Foreskin melanocyte (primary cell): ENCODE measurements at places on chromosomes 11 and 22.

DNA sequence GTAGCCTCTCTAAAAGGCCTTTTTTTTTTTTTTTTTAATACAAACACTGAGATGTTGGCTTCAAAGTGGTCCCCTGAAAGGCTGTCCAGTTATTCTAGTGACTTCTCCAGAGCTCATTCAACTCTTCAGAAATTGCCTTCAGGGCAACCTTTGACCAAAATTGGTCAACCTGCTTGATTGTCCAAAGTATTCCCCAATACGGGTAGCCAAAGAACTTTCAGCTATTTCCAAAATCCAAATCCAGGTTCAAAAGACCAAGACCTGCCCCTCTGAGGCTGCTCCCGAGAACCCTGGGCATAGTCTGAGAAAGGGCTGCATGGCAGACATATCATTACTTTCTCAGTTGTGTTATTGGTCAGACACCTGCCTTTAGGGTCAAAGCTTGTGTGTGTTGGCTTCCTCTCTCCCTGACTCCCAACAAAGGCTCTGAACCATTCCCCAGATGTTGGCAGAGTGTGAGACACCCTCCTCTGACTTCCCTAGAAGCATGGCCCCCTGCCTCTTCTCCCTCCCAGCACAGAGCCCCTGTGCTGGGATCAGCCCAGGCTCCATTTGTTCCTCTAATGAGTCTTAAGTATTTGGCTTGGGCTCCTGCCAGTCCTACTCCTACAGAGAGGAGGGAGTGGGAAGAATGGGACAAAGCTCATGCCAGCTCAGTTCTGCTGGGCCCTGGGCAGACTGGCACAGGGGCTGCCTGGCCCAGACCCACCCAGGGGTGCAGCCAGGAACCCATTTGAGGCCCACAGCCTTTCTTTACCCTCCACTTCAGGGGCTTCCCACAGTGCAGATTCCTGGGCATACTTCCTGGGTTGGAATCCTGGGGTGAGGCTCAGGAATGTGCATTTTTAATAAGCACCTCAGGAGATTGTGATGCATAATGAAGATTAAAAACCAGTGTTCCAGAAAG is 30.3 kb downstream of the TNKS1BP1 start:
- no peak for DNase-seq

DNA sequence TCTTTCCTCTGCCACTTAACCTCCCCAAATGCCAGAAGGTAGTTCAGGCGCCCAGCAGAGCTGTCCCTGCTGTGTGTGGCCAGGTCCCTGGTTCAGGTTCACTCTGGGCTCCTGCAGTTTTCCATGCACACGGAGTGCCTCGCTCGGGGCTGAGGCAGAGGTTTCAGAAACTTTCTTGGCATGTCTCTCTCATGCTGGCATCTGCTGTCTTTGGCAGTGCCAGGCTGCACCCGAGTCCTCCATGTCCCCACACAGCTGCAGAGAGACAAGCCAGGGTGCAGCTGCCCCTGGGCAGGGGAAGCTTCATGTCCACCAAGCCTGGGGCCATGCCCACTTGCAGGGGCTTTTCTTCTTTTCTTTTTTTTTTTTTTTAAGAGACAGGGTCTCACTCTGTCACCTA is 7.0 kb upstream of the NEFH start:
- no peak for DNase-seq

GRCh38 chr11:73318501-73319011 is 10.5 kb downstream of the ARHGEF17 start:
- no peak for DNase-seq

GRCh38 chr11:11882539-11882938 is 40.8 kb downstream of the USP47 start:
- no peak for DNase-seq

DNA sequence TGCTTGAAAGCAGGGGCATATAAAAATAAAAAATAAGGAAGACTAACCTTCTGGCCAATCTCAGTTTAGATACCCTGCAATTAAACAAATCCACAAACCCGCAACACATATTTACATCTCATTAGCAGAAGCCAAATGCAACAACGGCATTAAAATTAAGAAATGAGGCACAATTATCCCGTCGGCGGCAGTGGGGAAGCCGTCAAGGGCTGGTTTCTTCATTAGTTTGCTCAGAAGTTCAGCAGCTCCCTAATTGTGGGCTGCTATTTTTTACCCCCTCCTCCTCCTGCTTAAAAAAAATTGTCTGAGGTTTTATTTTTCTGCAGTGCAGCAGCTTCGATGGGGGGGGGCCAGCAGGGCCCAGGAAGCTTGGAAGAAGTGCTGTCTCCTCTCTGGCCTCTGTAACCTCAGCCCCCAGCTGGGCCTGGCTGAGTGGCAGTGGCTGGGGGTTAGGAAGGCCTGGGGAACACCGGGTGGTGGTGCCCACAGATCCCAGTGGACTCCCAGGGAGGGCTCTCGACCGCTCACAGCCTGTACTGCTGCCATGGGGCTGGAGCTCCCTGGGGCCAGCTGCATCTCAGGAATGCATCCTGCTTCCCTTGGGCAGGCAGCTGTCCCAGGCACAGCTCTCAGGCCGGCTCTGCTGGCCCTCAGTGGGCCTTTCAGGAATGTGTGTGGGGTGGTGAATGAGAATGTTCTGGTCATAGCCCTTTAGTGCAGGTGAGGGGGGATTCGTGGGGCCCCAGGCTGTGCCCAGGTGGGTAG is 148.7 kb upstream of the B3GAT1 start:
- no peak for DNase-seq

GRCh38 chr22:46071451-46072109 is 78.7 kb upstream of the PPARA start:
- peak; percentile 65 for DNase-seq

DNA sequence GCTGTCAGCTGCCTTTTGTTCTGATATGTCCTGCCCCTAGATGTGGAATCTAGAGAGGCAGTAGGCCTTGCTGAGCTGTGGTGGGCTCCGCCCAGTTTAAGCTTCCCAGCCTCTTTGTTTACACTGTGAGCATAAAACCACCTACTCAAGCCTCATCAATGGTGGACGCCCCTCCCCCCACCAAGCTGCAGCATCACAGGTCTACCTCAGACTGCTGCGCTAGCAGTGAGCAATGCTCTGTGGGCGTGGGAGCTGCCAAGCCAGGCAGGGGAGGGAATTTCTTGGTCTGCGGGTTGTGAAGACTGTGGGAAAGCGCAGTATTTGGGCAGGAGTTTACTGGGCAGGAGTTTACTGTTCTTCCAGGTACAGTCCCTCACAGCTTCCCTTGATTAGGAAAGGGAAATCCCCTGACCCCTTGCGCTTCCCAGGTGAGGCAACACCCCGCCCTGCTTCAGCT is 98.5 kb downstream of the SMCO4 start:
- no peak for DNase-seq

DNA sequence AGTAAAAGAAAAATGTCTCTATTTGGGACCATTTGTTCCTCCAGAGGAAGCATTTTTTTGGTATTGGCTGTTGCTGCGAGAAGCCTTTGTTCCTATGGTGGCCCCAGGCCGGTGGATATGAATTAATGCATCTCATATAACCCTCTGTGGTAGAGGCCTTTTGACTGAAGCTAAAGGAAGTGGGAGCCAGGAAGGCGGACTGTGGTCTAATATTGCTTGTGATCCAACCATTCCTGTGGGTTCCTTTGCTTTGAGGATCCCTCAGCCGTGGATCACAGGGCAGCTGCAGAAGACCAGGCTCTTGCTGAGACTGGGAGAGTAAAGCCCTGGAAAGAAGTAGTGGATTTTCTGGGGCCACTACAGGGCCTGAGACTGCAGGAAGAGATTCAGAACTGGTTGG is 68.3 kb upstream of the NAV2 start:
- peak; percentile 74 for DNase-seq

- no peak for DNase-seq
Observed at GRCh38 chr11:67654225-67654624, 3.7 kb upstream of the ACY3 start.

GRCh38 chr11:75384438-75385080 is 14.8 kb upstream of the RPS3 start:
- DNase-seq: peak; percentile 55

GRCh38 chr11:78646564-78647185 is 72.0 kb upstream of the NARS2 start:
- DNase-seq: no peak

DNA sequence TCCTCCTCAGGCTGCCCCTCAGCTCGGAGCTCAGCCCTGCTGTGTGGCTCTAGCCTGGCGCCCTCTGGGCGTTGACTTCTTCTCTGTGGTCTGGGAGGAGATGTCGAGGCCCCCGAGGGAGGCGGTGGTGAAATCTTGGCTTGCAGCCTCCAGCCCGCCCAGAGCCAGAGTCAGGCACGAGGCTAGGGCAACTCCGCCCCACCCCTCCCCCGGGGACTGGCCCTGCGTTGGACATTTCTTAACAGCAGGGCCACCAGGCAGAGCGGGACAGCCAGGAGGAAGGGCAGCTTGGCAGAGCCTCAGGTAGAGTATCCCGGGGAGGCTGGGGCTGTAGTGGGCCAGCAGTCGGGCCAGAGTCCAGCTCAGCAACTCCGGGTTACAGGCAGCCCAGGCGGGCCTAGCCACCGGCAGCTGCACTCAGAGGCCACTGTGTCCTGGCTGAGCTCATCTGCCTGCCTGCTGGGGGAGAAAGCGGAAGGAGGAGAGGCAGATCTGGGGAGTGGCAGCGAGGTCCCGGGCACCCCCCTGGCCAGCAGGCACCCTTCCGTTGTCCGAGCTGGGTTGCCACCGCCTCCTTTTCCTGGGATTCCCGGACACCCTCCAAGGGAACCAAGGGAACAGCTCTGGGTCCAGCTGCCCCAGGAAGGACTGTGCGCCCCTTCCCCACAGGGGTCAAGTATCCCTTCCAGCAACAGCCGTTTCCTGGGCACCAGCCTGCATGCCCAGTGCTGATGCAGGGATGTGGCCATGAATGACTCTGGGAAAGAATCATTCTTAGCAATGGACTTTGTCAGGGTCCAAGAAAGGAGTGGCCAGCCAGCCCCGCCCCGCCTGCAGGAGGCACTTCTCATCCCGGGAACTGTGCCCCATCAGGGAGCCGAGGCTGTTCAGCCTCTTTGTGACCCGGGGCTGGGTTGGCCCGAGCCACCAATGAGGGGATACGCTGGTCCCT is at the start of gene ALDH3B1:
ALDH3B1 (plus strand) TSS at position 238 of the 952 bp plus-strand sequence. CDS start 4,971 bp downstream, outside the sequence.
- DNase-seq: peak; percentile 81

- DNase-seq: no peak
Observed at GRCh38 chr11:66048547-66049323, at the start of gene GAL3ST3. Gene GAL3ST3 (minus strand): TSS chr11:66049161. CDS start chr11:66045415, 3,746 bp downstream.

GRCh38 chr22:26362471-26362870 is 66.6 kb upstream of the ASPHD2 start:
- DNase-seq: no peak

GRCh38 chr11:111909378-111909777 is 2.2 kb downstream of the CRYAB start:
- no peak for DNase-seq

- DNase-seq: no peak
Observed at GRCh38 chr11:64787526-64788320, 9.4 kb upstream of the SF1 start.

DNA sequence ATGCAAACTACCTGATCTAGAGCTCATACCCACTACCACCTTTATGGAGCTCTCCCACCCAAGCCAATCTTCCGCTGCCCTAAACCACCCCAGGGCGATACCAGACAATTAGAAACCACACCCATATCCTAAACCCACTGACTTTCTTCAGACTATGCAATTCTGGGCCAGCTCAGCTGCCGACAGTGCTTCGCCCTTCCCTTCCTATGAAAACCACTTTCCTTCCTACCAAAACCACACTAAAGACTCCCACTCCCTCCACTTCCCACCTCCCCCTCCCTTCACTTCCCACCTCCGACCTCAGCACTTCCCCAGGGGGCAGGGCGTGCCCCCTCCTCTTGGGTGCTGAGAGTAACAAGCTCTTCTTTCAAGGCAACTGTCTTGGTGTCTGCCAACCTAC is 25.1 kb downstream of the B3GAT1 start:
- DNase-seq: no peak

DNA sequence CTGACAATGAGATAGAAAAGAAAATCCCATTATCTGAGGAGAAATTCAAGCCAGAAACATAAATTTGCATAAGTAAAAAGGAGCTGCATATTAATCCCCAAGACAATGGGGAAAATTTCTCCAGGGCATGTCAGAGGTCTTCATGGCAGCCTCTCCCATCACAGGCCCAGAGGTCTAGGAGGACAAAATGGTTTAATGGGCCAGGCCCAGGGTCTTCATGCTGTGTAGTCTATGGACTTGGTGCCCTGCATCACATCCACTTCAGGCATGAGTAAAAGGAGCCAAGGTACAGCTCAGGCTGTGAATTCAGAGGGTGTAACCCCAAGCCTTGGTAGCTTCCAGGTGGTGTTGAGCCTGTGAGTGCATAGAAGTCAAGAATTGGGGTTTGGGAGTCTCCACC is 1097.2 kb upstream of the RAG2 start:
- no peak for DNase-seq

DNA sequence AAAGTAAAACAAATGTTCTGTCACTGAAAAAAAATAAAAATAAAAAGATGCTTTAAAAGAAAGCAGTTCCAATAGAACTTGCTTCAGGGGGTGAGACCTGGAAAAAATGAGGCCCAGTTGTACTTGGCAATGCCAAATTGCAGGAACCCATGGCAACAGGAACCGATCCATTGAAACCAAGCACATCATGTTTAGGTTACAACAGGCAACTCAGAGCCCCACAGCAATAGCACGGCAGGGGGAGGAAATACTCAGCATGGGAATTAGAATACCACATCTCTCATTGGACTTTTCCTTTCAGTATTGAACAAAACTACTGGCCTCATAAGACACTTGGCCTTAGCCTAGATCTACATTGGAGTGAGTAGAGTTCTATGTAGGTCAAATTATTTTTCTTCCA is 84.3 kb downstream of the MSANTD4 start:
- DNase-seq: no peak

GRCh38 chr11:35647421-35648093 is 15.0 kb upstream of the TRIM44 start:
- no peak for DNase-seq

- no peak for DNase-seq
Observed at GRCh38 chr11:50174189-50174588, 141.5 kb downstream of the OR4C45 start.

GRCh38 chr11:2752204-2752770 is 52.5 kb upstream of the KCNQ1OT1 start:
- no peak for DNase-seq

DNA sequence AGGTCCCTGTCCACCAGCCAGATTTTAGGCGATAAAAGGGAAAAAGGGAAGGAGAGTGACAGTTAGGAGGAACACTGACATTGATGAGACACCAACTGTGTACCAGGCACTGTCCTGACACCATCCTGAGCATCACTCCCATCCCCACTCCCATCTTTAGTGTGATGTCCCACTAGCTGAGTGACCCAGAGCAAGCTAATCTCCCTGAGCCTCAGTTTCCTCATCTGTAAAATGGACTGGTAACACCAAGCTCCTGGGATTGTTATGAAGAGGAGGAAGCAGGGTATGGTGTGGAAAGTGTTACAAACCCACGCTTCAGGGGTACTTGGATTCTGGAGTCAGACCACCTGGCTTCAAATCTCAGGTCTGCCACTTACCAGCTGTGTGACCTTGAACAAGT is 8.5 kb upstream of the P2RY6 start:
- no peak for DNase-seq

- no peak for DNase-seq
Observed at GRCh38 chr11:34601085-34601444, 19.8 kb upstream of the EHF start.
